BJ (cell line): ENCODE measurements at places on chromosomes 4 and X.

GRCh38 chr4:20126906-20127305 is 124.8 kb upstream of the SLIT2 start:
- DNase-seq: peak; percentile 38

DNA sequence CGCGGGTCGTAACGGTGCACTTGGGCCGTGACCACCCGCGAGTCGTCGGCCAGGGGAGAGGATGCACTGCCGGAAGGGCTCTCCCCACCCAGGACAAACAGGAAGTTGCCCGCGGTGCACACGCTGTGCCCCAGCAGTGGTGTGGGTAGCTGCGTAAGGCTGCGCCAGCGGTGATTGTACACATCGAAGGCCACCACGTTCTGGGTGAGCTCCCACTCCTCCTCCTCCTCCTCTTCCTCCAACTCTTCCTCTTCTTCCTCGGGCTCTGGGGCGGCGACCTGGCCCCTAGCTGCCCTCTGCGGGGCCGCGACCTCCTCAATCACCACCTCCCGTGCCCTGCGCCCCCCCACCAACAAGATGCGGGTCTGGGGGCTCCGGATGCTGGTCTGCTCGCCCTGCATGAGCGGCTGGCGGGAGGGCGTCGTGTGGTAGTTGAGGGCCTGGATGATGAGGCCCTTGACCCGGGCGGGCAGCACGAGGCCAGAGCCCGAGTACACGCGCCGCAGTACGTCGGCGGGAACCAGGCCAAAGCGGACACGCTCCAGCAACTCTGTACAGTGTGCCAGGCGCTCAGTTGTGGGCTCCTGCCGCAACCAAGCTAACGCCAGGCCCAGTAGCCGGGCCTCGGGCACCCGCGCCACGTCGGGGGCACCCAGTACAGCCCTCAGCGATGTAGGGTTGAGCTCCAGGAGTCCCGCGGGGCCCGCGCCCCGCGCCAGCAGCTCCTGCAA is 1.4 kb downstream of the KLHL34 start:
- DNase-seq: no peak

DNA sequence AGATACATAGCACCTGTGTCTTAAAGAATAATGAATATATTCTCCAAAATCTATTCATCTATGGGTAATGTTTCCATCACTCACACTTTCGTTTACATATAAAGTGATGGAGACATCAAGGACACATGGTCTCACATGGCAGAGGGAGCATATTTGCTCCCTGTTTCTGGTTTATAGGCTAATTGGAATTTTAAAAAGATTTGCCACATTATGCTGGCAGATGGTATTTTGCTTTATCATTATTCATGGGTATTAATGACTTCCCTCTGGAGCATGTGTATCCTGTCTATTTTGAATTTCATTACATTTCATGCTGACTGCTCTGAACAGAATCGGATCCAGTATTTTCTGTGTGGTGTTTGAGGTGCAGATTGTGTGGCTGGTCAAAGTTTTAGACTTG is 79.0 kb downstream of the PDGFRA start:
- DNase-seq: no peak

- DNase-seq: peak; percentile 31
Observed at GRCh38 chr4:77146186-77147078, 10.6 kb upstream of the CCNG2 start.

DNA sequence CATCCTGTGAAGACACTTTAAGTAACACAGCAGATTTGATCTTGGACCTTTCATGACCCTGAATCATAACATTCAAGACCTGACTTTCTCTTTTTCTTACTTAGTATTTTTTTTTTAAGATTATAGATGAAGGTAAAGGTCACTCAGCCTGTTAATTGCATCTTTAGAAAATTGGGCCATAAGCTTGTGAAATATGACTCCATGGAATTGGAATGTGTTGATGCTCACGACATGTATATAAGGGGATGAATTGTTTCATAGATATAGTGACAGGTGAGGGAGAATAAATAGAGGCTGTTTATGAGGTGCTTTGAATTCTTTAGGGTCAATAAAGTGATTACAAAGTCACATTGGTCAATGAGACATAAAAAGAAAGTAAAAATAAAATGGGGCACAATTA is 27.7 kb upstream of the HS3ST1 start:
- DNase-seq: no peak

GRCh38 chr4:17322514-17322913 is 189.4 kb downstream of the QDPR start:
- no peak for DNase-seq

- no peak for DNase-seq
Observed at GRCh38 chrX:35101901-35102300, 159.3 kb downstream of the FAM47B start.

DNA sequence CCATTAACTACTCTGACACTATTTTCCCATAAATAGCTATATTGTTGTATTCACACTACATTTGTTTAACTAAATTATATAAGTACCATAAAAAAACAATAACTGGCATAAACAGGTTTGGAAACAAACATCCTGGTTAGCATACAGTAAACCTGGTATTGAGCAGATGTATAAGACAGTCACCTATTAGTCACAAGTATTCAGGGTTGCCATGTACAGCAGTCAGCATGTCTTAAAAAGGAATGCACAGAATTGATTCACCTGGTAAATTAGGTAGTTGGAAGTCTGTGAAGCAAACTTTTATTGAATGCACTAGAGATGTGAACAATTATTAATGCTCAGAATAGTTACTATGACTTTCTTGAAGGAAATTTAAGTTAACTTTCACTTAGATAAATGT is 137.9 kb downstream of the FAM13A start:
- no peak for DNase-seq

DNA sequence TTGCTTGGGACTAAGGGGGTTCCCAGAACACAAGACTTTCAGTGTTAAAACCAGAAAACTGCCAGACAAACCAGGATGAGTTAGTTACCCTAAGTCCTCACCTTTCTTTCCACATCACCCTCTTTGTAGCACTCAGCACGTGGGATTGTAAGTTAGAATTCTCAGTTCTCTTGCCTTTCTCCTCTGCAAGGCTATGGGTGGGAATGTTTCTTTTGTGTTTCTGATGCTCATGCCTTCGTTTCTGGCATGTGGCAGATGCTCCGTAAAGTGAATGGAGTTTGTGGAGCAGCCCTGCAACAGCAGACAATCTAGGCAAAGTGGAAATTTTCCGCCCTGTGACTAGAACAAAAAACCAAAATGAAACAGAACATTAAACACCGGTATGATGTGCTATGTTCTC is 64.7 kb upstream of the SPP1 start:
- DNase-seq: no peak

DNA sequence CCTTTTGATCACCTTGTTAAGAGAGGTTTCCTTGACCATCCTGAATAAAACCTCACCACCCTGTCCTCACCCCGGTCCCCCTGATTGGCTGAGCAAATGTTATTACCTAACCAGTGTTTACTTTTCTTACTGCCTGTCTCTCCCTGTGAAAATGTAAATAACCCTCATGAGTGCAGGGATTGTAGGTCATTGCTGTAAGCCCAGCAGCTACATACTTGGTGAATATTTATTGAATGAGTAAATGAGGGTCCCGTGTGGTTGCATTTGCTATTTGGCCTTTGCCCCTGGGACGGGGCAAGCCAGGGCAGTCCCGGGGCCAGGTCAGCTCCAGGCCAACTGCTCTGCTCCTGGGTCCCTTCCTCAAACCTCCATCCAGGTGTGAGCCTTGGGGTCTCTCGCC is 55.5 kb upstream of the CLCN4 start:
- DNase-seq: no peak
